OCI-M1 (cell line): ENCODE measurements at places on chromosomes 2 and 18.

- DNase-seq = no peak
Observed at GRCh38 chr2:95240091-95240490, 32.8 kb downstream of the ZNF892 start.

GRCh38 chr2:85933753-85934594 is 45.2 kb upstream of the ST3GAL5 start:
- peak; percentile 94 for DNase-seq

DNA sequence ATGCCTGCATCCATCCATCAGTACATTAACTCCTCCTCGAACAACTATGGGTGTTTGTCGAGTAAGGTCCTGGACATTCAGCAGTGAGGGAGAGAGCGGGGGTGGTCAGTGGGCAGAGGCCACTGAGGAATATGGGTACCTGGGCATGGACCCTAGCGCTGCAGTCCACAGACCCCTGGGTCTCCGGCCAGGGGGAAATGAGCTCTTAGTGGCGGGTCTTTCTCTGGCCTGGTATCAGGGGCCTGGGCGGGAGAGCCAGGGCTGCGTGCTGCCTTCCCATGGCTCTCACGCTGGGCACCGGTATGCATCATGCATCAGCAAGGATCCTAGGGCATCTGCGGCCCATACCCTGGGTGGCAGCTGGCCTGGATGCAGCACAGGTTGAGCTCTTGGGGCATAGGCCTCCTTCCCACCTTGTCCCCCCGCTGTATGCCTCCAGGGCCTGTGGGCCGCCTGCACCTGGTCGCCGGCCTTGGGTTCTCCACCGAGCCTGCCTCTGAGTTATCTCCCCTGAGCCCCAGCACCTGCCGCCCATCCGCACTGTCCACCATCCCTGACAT is 1.3 kb upstream of the MOCOS start:
- no peak for DNase-seq

GRCh38 chr2:132671151-132671835 is 1.3 kb upstream of the LYPD1 start:
- no peak for DNase-seq

DNA sequence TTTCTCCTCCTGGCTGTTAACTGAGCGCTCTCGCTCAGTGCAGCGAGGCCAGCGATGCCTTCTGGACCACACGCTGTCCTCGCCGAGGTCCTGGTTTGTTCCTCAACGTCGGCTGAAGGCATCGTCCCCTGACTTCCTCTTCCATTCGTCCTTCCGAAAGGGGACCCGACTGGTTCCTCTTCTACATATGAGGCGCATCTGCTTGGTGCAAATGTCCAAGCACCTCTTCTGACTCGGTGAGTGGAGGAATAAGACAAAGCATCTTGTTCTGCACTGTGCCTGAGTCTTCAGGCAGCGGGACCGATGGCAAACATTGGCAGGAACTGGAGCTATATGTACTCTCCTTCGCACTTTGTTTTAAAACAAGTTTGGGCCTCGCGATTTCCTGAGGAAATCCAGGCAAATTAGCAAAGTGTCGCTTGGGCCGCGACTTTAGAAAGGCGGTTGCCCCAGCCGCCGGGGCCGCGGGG is 621 bp upstream of the KCNS3 start:
- DNase-seq = no peak

- no peak for DNase-seq
Observed at GRCh38 chr2:212042562-212042961, 496.0 kb downstream of the ERBB4 start.

DNA sequence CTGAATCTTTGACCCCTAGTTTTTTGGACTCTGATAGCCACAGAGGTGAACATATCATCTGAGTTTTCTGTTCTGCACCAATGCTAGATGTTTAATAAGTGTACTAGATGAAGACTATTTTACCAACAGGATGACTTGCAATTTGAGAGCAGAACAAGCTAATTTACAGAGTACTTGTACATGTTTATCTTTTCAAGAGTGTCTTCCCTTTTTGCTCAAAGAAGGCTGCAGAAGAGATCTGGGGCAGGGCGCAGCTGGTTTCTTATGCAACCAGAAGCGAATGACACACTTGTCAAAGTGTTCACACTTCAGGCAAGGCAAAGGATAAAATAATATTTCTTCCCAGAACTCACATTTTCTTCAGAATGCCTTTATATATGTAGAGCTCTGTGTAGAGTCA is 86.0 kb downstream of the VWA3B start:
- no peak for DNase-seq

DNA sequence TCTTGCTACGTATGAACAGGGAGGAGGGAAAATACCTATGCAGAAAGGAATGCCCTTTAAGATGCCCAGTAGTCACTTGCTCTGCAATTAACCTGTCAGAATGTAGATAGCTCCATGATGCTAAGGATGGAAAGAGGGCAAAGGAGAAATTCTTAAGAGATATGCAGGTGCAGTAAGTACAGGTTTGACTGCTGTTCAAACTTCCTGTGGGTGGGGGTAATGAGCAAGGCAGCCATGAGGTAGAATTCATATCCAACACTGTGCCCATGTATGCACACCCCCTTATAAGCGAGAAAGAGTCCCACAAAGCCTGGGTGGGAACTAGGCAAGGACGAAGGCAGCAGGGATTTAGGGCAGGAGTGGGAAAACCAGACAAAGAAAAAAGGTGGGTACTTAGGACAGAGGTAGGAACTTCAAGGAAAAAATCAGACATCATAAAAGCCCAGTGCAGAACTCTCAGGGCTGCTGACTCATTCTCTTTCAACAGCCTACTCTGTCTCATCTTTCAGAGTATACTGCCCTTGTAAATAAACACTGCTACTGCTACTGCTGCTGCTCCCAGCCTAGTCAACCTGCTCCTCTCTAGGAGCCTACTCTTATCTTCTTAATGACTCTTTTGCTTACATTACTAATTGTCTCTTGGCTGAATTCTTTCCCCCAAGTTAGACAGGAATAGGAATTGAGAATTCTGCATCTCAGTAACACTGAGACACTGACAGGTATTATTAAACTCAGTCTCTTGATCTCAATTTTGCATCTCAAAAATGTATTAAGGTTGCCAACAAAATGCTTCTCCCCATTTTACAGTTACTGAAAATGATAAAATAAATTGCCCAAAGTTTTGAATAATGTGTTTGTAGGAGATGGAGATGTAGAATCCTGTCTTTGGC is 189.0 kb downstream of the PTH2R start:
- peak; percentile 70 for DNase-seq

- DNase-seq = no peak
Observed at GRCh38 chr18:3645384-3646156, 195.6 kb downstream of the TGIF1 start.

- no peak for DNase-seq
Observed at GRCh38 chr2:71602115-71602495, 148.7 kb downstream of the DYSF start.

DNA sequence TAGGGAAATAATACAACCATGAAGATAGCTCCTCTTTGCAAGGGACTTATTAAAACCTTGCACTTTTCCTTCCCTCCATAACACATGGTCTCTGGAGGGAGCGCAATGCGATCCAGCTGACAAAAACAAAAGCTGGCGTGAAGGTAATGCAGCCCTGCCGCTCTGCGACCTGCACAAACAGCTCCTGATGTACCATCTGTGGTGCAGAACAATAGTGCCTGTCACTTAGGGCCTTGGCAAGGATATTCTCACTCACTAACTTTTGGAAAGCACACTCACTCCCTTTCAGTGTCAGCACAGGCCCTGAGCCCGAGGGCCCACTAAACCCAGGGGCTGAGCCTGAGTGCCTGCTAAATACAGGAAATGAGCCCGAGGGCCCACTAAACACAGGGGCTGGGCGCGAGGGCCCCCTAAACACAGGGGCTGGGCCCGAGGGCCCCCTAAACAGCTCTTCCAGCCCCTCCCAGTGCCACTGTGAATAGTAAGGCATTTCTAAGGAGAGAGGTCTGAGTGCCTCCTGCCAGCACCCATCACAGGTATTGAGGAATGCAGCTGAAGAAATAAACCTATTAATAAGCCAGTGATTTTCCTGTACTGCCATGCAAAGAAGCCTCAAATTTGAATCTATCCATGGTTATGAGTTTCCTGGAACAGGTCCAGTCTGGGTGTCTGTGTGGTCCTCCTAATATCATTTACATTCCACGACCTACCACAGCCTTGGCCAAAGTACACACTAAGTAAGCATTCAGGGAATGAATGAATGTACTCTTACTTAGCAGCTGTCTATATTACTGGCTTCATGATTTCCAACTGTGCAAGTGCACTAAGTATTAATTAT is 9.3 kb downstream of the L3MBTL4 start:
- DNase-seq = no peak

DNA sequence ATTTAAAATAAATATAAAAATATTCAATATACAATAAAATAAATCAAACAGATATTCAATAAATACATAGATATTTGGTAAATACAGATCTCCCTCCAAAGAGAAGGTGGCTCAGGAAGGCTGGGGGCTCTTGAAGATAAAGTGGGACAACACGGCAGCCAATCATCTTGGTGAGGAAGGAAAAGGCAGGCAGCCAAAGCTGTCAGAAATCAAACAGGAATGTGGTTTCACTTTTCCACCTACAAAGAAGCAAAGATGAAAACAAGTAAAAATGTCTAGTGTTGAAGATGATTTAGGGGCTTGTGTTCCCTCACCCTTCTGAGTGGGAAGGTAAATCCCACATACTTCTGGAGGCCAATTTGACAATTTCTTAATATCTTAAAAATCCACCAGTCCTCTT is 85.7 kb downstream of the B3GNT2 start:
- no peak for DNase-seq

- no peak for DNase-seq
Observed at GRCh38 chr2:129782633-129782990, 196.9 kb upstream of the RAB6C start.

GRCh38 chr2:232761301-232761907 is 15.0 kb downstream of the KCNJ13 start:
- peak; percentile 20 for DNase-seq

DNA sequence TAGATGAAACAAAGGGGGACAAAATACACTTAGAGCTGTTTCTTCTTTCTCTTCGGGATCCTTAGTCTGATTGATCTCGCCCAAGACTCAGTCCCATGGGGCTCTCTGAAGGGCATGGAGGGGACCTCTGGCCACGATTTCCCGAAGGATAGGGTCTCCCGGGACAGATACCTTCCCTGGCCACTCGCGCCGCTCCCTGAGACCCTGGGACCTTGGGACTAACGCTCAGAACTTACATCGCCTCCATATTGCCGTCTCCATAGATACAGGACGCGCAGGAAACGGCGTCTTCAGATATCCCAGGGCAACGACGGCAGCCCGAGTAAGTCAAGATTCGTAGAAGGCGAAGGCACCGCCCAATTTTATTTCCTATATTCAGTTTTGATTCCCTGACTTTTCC is at the start of gene CFAP65:
Gene CFAP65 (minus strand): TSS at position 265 of the 400 bp plus-strand sequence. CDS start 2,468 bp downstream, outside the sequence.
- DNase-seq = peak; percentile 42

GRCh38 chr18:14921547-14921946 is 173.6 kb downstream of the ANKRD30B start:
- no peak for DNase-seq

- no peak for DNase-seq
Observed at GRCh38 chr18:50518787-50519546, 40.9 kb upstream of the MAPK4 start.

GRCh38 chr2:30934066-30934465 is 126.8 kb upstream of the CAPN13 start:
- DNase-seq = no peak

DNA sequence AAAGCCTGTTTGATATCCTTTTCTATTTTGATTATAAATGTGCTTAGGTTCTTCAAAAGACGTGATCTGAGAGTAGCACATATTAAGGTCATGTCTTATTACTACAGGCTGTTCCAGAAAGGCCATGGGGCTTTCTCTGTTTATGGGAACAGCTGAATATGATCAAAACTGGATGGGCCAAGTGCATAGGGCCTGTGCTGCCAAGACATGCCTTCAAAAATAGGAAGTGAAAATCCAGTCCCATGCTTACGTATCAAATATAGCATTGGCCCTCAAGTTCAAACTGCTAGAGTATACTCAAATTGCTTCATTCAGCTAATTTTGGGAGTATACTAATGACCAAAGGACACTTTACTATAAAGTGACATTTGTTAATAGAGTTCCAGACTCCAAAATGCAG is 24.1 kb downstream of the SLC25A52 start:
- DNase-seq = no peak

GRCh38 chr2:96584017-96584416 is 47.5 kb downstream of the ARID5A start:
- peak; percentile 10 for DNase-seq

GRCh38 chr2:98911376-98912154 is 24.5 kb downstream of the CRACDL start:
- DNase-seq = no peak

GRCh38 chr2:37390777-37391176 is 46.3 kb downstream of the QPCT start:
- no peak for DNase-seq

GRCh38 chr2:158487419-158487818 is 30.7 kb downstream of the PKP4 start:
- DNase-seq = no peak

GRCh38 chr18:7237673-7238272 is 6.9 kb downstream of the LRRC30 start:
- DNase-seq = peak; percentile 64

- no peak for DNase-seq
Observed at GRCh38 chr2:181959508-181959907, 26.1 kb upstream of the PPP1R1C start.

GRCh38 chr18:47490882-47491281 is 239.4 kb upstream of the SKOR2 start:
- DNase-seq = no peak

- DNase-seq = peak; percentile 58
Observed at GRCh38 chr18:54223568-54224241, 764 bp downstream of the MBD2 start.

DNA sequence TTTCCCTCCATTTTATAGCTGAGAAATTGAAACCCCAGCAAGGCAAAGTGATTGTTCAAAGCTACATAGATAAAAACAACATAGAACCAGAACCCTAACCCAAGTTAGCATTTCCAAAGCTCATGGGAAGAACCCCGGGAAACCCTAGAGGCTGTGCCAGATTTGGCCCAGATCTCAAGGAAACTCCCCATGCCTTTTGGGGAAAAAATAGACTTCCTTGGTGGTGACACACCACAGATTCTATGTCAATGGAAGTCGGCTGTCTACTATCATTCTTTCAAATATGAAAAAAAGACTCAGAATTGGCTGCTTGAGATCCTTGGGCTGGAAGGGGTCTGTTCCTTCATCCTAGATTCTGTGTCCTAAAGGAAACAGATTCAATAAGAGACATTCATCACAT is 8.4 kb downstream of the COL6A3 start:
- DNase-seq = no peak

DNA sequence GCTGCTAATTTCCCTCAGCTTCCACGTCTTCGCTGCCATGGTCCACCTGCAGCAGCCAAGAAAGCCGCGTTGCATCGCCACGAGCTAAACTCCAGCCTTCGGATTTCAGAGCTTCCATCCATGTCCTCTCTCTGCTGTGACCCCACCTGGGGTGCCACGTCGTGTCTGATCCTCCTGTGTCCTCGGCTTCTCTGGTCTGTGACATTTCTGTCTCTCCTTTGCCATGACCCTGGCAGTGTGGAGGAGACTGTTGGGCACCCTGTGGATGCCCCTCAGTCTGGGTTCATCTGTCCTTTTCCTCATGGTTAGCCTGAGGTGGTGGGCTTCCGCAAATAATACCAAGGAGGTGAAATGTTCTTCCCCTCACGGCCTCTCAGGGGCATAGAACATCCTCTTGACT is 106.8 kb downstream of the RTP5 start:
- no peak for DNase-seq
